Stimulated activated CD4-positive, alpha-beta T cell treated with anti-CD3 and anti-CD28 coated beads, Interleukin-2, amount 100 ng/mL, for 48 hours (primary cell): ENCODE measurements at places on chromosomes 6 and 20.

DNA sequence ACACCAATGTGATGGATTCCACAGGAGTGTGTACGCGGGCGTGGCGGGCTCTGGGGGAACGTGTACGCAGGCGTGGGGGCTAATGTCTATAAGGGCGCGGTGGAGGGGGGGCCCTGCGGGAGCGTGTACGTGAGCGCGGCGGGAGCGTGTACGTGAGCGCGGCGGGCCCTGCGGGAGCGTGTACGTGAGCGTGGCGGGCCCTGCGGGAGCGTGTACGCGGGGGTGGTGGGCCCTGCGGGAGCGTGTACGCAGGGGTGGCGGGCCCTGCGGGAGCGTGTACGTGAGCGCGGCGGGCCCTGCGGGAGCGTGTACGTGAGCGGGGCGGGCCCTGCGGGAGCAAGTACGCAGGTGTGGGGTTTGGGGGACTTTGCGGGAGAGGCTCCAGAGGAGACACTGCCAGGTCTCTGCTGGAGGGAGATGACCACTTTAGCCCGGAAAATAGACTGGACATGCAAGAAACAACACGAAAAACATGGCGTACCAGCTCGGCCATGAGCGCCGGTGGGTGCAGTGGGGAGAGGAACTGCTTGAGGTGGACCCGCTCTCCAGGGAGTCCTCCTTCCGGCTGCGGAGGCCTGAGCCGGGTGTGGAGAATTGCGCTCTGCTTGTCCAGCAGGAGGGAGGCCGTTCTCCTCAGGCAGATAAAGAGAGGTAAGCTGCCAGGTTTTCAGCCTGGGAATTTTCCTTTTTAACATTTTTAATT is 27.8 kb upstream of the SMOC2 start:
- no peak for DNase-seq

DNA sequence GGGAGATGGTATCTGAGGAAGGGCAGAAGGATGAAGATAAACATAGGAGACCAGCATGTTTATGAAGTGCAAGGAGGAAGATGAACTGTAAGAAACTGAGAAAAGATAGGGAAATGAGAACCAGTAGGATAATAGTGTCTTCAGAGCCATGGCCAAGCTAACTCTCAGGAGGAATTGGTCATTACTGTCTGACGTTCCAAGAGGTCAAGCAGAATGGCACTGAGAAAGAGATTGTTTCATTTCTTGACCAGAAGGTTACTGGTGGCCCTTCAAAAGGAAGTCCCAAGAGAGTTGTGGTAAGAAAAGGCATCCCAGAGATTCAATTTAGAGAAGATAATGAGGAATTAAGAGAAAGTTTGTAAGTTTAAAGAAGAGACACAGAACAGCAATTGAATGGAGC is 47.5 kb downstream of the EYA4 start:
- no peak for DNase-seq

DNA sequence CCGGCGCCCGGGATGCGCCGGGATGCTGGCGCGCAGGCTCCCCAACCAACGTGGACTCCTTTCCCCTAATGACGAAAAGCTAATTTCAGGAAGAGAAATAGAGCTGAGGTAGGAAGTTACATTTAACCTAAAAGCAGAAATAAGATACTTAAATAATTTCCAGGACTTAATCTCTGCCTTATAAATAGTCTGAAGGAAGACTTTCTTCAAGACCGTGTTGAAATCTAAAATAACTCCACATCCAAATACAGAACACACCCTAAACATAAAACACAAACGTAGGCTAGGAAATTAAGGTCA is 1.3 kb downstream of the ASF1A start:
- DNase-seq = no peak

GRCh38 chr6:148445116-148445515 is 102.5 kb downstream of the SASH1 start:
- DNase-seq = no peak

DNA sequence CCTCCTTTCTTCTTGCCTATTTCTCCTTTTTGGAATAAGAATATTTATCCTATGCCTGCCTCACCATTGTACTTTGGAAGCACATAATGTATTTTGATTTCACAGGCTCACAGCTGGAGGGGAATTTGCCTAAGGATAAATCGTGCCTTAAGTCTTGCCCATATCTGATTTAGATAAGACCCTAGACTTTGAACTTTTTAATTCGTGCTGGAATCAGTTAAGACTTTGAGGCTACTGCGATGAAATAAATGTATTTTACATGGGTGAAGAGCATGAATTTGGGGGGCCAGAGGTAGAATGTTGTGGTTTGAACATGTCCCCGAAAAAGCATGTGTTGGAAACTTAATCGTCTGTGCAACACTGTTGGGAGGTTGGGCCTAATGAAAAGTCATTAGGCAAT is 648.8 kb downstream of the EPHA7 start:
- DNase-seq = no peak

GRCh38 chr6:145588981-145589380 is 146.3 kb downstream of the EPM2A start:
- no peak for DNase-seq

GRCh38 chr6:21958428-21958827 is 338.4 kb downstream of the PRL start:
- DNase-seq = no peak

DNA sequence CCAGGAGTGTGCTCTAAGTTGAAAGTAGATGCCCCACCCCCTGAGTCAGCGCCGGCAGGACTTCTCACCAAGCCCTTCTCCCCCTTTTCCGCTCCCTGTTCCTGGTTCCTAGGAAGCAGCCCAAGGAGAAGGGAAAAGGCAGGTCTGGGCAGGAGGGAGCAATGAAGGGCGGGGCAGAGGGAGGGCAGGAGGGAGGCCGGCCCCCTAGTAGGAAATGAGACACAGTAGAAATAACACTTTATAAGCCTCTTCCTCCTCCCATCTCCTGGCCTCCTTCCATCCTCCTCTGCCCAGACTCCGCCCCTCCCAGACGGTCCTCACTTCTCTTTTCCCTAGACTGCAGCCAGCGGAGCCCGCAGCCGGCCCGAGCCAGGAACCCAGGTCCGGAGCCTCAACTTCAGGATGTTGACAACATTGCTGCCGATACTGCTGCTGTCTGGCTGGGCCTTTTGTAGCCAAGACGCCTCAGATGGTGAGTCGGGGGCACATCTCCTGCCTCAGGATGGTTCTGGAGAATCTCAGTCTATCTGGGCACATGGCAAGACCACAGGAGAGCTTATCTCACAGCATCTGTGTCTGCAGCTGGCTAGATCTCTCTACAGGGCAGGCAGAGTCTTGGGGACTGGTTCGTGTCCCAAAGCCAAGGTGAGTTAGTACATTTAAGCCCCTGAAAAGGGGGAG is at the start of gene PROCR:
Gene PROCR (plus strand): TSS at position 320 of the 681 bp plus-strand sequence. CDS start 83 bp downstream, at position 403.
- no peak for DNase-seq
